Stimulated activated CD8-positive, alpha-beta memory T cell treated with anti-CD3 and anti-CD28 coated beads, Interleukin-2, amount 100 ng/mL, for 1 hour (primary cell): ENCODE measurements at places on chromosomes 7 and 10.

- DNase-seq, result no peak
Measured at GRCh38 chr10:129191797-129192196, 275.2 kb upstream of the MGMT start.

GRCh38 chr7:93036807-93037206, 81.0 kb downstream of the SAMD9 start:
- no peak for DNase-seq

GRCh38 chr7:48312151-48312550, 140.9 kb downstream of the ABCA13 start:
- DNase-seq, result no peak

GRCh38 chr7:17593819-17594419, 295.5 kb downstream of the AHR start:
- no peak for DNase-seq

DNA sequence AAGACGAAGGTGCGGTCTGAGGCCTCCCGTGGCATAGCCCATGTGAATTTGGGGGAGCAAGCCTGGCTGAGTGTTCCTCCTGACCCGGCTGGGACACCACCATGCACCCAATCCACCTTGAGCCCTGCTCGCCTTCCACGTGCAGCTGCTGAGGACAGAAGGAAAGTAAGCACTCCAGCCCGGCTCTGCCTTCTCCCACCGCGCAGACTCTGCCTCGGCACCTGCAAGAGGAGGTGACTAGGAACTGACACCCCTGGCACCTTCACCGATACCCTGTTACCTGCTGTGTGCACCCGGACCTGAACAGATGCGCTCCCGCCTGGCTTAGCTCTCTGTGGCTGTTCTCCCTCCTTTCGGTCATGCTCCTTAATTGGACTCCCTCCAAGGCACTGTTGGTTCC, 57.0 kb upstream of the OPN4 start:
- DNase-seq, result no peak

DNA sequence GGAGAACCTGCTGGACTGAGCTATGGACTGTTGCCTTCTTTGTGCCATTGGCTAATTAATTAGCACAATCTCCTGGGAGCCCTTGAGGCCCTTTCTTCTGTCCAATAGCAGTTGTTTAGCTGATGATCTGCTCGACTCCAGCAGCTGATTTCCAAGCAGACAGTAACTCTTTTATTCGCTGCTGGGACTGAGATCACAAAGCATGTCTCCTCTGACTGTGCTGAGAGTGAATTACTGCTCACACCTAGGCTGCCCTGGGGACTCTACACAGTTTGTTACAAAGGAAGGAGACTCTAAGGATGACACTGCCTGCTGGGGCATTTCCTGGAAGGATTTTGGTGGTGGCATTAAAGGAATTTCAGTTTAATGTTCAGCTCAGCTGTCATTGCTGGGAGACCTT, 31.4 kb downstream of the CASP7 start:
- no peak for DNase-seq

GRCh38 chr7:22845221-22845834, 22.7 kb upstream of the TOMM7 start:
- no peak for DNase-seq

GRCh38 chr7:90773269-90773668, 177.1 kb downstream of the CDK14 start:
- DNase-seq, result no peak

DNA sequence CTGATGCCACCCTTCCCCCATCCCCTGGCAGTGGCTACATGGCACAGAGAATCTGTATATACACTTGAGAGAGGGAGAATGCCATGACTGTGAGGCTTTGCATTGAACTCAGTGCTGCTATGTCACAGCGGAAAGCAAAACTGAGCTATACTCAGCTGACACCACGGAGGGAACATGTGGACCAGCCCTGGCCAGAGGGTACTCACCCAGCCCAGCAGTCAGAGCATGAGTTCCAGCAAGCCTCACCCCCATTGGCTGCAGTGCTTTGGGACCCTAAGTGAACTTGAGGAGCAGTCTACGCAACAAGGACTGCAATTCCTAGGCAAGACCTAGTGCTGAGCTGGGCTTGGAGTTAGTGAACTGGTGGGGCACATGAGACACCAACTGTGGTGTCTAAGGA, 10.3 kb upstream of the AOC1 start:
- DNase-seq, result no peak

- no peak for DNase-seq
Measured at GRCh38 chr7:116902867-116903266, 40.5 kb downstream of the CAPZA2 start.

GRCh38 chr10:50572017-50572491, 51.7 kb downstream of the SGMS1 start:
- no peak for DNase-seq

GRCh38 chr10:33460505-33461294, 126.2 kb upstream of the NRP1 start:
- DNase-seq, result no peak

DNA sequence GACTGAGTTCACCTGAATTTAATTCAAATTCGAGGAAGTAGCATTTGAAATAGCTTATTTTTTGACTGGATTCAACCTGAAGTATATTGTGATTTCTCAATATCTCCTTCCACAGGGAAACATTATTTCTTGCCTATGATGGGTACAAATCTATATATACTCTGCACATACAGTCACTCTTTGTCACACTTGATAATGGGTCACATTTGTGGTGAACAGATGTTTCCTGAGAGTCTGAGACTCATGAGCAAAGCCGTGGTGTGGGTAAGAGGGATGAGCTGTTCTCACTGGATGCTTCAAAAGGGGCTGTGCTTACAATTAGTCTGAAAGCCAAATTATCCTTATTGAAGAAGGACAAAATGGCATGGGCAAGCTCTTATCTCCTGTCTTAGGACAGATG, 18.0 kb upstream of the TBXAS1 start:
- DNase-seq, result no peak

- no peak for DNase-seq
Measured at GRCh38 chr10:116891208-116891607, 41.9 kb downstream of the ENO4 start.

GRCh38 chr10:37222046-37222445, 96.6 kb downstream of the ANKRD30A start:
- DNase-seq, result no peak

GRCh38 chr10:21372651-21373410, 152.7 kb downstream of the SKIDA1 start:
- no peak for DNase-seq

- no peak for DNase-seq
Measured at GRCh38 chr7:150451833-150452461, 1.5 kb downstream of the GIMAP8 start.

- DNase-seq, result no peak
Measured at GRCh38 chr10:42645103-42645502, 6.7 kb upstream of the ZNF33B start.

- no peak for DNase-seq
Measured at GRCh38 chr7:90469554-90469953, at the start of gene PTTG1IP2. Gene PTTG1IP2 (plus strand): TSS chr7:90469639. CDS start chr7:90469787, 148 bp downstream.

- no peak for DNase-seq
Measured at GRCh38 chr7:94907811-94908322, 473 bp downstream of the PPP1R9A start.

GRCh38 chr7:2611401-2611800, 20.4 kb upstream of the TTYH3 start:
- no peak for DNase-seq

GRCh38 chr7:78398576-78398975, 600.0 kb downstream of the PHTF2 start:
- DNase-seq, result no peak

- DNase-seq, result no peak
Measured at GRCh38 chr10:122931088-122931906, 20.9 kb downstream of the FAM24A start.

DNA sequence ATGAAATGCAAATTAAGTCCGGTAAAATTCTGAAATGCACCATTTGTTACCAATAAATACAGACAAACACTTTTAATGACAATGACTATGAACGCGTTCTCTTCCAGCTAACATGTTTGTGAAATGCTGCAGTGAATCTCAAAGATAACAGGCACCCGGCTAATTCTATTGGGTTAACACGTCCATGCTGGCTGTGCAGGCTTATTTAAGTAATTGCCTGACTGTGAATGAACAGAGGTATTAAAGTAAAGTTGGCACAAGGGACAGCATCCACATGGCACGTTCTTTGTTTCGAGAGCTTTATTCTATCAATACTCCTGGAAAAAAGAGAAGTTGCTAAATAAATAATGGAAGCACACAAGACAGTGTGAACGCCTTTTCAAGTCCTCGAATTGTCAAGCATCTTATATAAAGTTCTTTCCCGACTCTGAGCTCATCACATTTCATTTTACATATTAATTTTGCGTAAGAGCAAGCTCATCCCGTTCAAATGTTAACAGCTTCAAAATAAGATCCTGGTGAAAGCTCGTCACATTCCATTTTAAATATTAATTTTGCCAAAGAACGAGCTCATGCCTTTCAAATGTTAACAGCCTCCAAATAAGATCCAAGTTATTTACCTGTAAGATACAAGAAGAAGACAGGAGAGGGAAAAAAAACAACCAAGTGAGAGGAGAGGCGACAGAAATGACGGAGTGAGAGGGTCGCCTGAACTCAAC, 111.3 kb upstream of the RHEB start:
- DNase-seq, result no peak

DNA sequence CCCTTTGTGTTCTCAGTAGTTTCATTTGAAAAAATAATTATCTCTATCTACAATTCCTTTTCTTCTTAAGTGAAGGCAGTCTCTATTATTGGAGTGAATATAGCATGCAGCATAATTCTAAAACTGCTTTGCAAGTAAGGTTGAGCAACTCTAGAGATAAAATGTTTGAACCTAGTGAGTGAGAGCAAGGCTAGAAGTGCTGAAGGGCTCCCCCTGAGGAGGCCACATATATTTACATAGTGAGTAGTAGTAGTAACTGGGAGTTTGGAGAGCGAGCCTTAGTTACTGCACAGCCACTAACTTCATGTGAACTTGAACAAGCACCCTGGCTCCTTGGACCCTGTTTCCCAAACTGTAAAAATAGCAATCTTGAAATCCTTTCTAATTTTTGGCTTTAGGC, 141.5 kb upstream of the DKK1 start:
- no peak for DNase-seq

DNA sequence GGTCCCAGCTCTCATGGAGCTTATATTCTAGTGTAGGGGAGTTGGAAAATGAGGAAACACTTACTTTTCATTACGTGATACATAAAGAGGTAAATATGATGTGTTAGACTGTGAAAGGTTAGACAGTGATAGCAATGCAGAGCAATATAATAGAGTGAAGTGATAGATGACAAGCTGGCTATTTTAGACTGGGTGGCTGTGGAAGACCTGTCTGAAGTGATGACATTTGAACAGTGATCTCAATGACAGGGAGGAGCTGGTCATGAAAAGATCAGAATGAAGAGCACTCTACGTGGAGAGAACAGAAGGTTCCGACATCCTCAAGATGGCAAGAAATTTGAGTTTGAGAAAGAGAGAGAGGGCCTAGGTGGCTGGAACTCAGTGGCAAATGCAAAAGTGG, 118.9 kb upstream of the MKLN1 start:
- no peak for DNase-seq

DNA sequence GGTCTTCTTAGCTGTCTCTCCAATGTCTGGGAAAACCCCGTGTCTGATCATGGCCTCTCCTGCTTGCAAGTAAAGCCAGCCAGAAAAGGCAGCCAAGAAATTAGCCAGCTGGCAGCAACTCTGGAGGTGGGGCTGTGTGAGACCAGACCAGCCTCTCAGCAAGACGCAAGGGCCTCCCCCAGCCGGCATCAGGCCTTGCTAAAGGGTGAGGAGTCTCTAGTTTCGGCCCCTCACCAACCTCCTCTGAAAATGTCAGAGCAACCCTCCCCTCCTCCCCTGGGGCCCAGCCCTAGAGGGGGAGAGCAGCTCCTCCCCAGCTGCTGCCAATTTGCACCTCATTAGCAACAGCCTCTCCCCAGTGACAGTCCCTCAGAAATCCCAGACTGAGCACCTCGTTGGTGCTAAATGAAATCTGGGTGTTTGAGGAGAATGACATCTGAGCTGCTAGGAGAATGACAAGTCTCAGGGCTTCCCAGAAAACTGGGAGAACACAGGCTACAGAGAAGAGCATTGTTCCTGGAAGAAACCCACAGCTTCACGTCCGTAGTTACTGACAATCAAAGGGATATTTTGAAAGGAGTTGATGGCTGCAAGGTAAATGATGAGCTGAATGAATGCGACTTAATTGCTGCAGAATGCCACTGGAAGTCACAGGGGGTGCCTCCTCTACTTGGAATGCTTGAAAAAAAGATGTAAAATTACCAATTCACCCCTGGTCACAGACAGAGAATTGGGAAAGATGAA, 25.9 kb downstream of the DGKI start:
- DNase-seq, result no peak

DNA sequence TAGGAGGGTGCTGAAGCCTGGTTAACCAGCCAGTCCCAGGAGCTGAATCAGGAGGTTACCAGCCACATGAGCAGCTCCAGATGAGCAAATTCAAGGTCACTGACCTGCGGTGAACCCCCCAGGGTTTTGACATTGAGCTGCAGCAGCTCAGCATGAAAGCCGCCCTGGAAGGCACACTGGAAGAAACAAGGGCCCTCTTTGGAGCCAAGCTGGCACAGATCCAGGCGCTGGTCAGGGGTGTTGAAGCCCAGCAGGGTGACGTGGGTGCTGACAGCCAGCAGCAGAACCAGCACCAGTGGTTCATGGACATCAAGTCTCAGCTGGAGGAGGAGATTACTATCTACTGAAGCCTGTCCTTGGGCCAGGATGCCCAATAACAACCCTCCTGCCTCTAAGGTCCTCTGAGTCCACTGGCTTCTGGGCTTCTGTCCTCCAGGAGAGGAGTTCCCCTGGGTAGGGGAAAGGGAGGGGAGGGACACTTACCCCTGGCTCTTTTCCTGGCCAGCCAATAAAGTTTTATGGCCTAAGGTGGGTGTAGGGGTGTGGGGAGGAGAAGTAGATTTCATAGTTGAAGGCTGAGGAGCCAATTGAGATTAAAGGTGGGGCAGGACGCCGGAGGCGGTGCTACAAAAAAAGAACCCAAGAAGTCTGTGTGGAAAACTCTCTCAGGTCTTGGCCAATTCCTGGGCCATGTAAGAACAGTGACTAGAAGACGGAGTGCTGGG, 29.4 kb upstream of the ATOH7 start:
- DNase-seq, result no peak

DNA sequence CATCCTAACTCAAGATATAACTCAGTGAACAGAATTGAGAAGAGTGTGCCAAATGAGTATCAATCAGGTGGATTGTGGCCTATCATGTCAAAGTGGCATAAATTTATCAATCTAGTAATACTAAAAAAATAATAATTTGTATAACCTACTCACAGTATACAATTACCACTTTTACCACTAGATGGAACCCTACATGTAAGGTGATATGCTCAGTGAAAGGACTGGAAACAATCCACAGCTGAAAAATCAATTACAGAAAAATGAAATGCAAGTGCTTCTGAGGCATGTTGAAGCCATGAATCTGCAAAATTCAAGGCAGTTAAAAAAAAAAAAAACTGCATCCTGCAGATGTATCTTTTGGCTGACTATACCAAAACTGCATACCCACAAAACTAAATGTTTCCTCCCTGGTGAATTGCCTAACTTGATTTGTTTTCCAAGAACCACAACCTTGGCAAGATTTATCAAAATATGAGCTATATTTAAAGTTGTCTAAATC, 13.9 kb downstream of the ARHGAP19 start:
- no peak for DNase-seq

- DNase-seq, result no peak
Measured at GRCh38 chr10:75987616-75988015, 556.2 kb downstream of the LRMDA start.
